ENCODE measurements at places on chromosomes 5 and 9.

- DNase-seq = no peak
Observed at GRCh38 chr5:95655575-95655974, 9.0 kb downstream of the RFESD start.

GRCh38 chr5:125576822-125577221, 830.4 kb upstream of the ZNF608 start:
- DNase-seq = no peak

DNA sequence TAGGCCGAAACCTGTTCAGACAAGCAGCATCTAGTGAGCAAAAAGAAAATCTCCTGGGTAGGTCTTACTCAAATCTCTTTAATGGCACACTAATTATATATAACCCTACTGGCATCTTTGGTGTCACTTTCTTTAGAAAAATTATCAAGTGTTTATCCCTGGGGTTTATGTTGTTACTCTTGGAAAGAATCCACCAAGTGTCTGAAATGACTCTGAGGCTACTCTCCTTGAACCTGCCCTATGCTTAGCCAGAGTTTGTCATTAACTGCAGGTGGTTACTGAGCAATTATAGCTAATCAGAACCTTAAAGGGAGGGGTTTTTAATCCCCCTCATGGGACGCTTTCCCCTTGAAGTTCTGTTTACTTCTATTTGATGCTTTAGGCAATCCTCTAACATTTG, 381.9 kb downstream of the PLK2 start:
- DNase-seq = no peak

- DNase-seq = peak; percentile 90
Observed at GRCh38 chr9:121743441-121744001, 92.1 kb downstream of the DAB2IP start.

GRCh38 chr5:124203303-124203702, 543.1 kb downstream of the ZNF608 start:
- no peak for DNase-seq

GRCh38 chr9:94802793-94803192, 76.3 kb downstream of the AOPEP start:
- DNase-seq = peak; percentile 56

GRCh38 chr9:20219437-20219836, 402.9 kb downstream of the MLLT3 start:
- DNase-seq = no peak

- DNase-seq = no peak
Observed at GRCh38 chr5:59180515-59180914, 597.6 kb downstream of the RAB3C start.

DNA sequence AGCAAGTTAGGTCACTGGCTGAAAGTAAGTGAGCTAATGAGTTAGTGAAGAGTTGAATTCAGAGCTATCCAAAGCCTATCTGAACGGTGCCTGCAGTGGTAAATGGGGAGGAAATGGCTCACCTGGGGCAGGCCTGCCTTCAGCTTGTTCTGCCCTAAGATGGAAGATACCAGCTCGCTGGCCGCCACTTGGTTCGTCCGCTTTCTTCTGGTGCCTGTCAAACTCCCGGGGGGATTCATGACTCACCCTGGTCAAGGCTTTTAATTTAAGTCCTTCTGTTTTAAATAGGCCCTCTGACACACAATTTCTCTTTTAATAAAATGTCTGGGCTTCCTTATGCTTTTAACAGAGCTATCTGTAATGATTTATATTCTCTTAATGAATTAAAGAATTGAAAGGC, 78.8 kb downstream of the CFAP90 start:
- DNase-seq = no peak

GRCh38 chr5:132459031-132459982, 31.3 kb downstream of the IRF1 start:
- DNase-seq = peak; percentile 77

- no peak for DNase-seq
Observed at GRCh38 chr5:56680731-56681130, 134.6 kb upstream of the MAP3K1 start.

DNA sequence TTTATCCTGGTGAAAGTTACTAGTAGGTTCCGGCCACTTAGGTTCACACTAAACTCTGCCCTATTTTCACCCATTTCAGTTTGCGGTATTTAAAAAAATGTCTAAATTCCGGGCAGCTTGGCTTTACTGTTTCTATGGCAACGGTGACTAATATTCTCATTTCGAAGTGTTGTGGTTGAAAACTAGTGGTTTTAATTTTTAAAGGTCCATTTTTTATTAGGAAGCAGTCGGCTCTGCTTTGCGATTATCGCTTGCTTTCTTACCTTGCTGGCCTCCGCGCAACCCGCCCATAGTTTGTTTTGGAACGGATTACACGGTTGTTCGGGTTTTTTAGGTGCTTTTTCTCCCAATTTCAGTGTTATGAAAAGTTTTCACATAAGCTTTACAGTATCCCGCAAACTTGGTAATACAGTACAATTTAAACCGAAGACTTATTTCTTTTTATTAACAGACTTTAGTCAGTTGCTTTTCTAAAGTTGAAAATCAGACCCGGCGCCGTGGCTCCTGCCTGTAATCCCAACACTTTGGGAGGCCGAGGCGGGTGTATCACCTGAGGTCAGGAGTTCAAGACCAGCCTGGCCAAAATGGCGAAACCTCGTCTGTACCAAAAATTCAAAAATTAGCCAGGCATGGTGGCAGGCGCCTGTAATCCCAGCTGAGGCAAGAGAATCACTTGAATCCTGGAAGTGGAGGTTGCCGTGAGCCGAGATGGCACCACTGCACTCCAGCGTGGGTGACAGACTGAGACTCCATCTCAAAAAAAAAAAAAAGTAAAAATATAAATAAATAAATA, 1.6 kb downstream of the KDM4C start:
- DNase-seq = peak; percentile 84

DNA sequence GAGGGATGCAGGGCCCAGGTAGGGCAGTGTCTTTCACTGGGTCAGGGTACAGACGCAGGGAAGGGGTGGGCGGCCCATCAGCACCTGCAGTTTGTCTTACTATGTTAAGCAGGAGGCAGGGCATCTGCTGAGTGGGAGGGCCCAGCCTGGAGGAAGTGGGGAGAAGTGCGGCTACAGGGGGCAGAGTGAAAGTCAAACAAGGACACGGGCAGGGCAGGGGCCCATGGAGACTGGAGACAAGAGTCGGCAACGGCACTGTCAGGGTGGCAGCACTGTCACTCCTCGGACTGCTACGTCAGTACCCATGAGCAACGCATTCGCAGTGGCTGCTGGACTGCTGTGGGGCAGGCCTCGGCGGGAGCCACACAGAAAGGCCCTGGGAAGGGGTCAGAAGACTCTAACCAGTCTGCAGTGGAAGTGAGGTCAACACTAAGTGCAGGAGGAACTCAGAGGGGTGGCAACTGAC, 19.7 kb downstream of the CAMSAP1 start:
- no peak for DNase-seq

DNA sequence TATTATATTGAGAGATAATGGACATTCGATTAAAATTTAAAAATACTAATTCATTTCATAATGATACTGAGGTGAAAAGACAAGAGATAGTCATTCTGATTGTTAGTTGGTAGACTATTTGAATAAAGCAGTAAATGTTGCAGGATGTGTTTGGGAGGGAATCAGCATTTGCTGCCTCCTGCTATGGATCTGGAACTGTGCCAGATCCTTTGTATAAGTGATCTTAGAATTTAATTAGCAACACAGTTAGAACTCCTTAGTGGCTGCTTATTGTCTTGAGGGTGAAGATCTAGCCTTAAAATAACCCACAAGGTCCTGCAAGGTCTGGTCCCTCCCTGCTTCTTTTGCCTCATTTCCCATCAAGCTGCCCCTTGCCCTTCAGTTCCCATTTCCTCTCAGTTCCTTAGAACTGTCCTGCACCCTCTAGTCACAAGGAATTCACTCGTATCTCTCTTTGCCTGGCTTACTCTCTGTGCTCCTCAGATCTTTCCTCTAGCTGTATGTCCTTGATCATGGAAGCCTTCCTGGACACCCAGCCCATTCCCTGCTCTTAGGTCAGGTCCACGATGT, 12.5 kb downstream of the LECT2 start:
- DNase-seq = no peak

GRCh38 chr5:149011084-149011483, 51.8 kb downstream of the SH3TC2 start:
- DNase-seq = no peak

DNA sequence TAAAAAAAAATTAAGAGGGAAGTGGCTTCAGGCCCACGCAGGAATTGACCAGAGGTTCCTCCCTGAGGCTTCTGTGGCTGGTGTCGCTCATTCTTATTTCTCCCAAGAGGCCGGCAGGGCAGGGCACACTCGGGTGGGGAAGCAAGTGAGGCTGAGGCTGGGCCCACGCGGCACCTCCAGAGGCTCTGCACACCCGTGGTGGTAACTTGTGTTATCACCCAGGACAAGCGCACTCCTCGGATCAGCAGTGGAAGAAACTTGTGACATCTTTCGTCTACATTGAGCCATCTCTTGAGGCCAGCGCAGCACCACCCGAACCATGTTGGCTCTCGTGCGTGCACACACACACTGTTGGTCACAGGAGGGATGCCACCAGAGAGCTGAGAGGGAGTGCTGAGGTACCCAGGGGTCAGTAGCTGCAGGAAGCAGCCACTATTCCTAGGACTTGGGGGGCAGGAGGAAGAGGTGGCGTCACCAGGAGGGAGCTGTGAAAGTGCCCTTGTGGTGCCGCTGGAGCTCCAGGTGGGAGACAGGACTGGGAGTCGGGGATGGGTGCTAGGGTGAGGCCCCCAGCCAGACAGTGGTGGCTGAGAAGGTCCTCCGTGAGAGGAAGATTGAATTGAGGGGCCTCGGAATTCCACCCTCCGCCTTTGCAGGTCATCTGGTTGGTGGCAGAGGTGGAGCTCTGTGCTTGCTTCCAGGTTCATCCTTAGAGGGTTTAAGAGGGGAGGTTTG, 6.4 kb downstream of the NDUFS6 start:
- no peak for DNase-seq

DNA sequence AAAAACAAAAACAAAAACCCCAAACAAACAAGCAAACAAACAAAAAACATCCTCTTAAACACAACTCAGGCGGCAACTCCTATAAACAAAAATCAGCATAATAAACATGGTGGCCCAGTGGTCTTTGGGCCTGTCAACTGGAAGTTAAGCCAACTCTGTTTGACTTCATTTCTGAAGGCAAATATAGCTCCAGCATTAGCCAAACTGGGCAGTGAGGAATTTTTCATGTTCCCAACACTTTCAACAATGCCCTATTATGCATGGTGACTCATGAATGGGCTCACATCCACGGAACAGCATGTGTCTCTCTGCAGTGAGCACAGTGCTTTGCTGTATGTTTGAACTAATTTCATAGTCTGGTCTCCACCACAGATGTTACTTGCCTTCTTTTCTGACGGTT, 143.9 kb upstream of the STC2 start:
- DNase-seq = peak; percentile 96

Measured in foreskin fibroblast (primary cell).